Suppressor macrophage treated with lipopolysaccharide for 4 hours (primary cell): ENCODE measurements at places on chromosomes 2 and 18.

GRCh38 chr2:172073518-172073917 lies 11.8 kb upstream of the DLX1 start:
- DNase-seq = no peak

DNA sequence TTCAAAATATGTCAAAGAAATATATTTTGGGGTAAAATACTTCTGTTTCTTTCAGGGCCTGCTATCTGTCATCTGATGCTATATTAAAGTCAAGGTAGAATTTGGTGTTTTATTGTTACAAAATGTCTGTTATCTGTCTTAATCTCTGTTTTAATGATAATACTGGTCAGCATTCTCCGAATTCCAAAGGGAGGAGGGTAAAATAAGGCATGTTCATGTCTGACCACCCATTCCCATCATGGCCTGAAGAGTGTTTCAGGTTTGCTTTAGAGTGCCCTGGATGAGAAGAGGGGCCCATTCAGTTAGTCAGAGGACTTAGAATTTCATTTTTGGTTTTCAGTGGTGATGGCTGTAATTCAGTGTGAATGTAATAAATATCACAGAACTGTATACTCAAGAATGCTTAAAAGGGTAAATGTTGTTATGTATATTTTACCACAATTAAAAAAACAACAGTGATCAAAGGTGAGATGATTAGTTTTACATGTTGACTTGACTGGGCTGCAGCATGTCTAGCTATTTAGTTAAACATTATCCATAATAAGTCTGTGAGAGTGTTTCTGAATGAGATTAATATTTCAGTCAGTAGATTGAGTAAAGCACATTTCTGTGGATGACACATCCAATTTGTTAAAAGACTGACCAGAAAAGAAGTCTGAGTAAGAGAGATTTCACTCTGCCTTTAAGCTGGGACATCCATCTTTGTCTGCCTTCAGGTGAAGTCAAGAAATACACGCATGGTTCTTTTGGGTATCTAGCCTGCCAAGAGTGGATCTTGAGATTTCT lies 467.9 kb upstream of the SYT4 start:
- DNase-seq = no peak

- no peak for DNase-seq
Measured at GRCh38 chr2:190446193-190446592, 38.0 kb downstream of the MFSD6 start.

GRCh38 chr2:95059656-95060370 lies 34.3 kb downstream of the MAL start:
- no peak for DNase-seq

- DNase-seq = no peak
Measured at GRCh38 chr18:3397786-3398185, 52.2 kb upstream of the TGIF1 start.
